ENCODE measurements at places on chromosomes 13 and 19.

- DNase-seq = no peak
These were observed 37.6 kb downstream of the ZNF493 start for GRCh38 chr19:21434516-21434915.

DNA sequence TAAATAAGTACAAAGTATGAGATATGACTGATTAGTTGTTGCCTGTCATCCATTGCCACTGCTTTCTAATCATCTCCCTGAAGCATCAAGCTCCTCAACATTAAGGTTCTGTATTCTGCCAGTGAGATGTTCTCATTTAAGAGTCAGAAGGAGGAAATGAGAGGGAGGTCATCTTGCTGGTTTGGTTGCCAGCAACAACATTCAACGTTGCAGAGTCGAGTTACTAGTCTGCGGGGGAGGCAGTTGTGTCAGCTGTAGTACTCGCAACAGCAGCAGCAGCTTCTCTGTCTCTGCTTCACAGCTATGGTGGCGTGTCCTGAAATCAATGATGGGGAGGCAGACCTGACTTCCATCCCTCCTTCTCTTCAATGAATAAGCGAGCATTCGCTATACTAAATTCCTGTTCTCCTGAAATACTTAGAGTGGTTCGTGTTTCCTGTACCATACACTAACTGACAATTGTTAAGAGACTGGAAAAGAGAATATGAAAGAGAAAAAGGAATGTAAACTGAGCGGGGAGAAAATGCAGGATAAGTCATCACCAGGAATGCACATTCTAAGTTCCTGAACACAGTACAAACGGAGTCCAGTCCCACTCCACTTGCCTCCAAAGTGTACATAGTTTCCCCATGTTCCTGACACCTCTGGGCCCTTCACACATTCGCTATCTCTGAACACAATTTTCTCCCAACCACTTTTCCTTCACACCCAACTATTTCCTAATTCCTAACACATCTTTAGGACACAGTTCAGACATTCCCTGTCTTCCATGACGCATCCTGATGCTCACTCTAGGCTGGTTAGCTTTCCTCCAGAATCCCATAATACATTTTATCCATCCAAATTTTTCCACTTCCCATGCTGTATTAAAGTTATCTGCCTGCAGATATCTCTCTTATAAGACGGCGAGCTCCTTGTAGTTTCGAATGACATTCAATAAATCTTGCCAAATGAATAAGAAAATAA is 263.0 kb downstream of the KLF12 start:
- DNase-seq = no peak

- peak; percentile 34 for DNase-seq
These were observed 492 bp downstream of the TMEM147 start for GRCh38 chr19:35545855-35546381.

DNA sequence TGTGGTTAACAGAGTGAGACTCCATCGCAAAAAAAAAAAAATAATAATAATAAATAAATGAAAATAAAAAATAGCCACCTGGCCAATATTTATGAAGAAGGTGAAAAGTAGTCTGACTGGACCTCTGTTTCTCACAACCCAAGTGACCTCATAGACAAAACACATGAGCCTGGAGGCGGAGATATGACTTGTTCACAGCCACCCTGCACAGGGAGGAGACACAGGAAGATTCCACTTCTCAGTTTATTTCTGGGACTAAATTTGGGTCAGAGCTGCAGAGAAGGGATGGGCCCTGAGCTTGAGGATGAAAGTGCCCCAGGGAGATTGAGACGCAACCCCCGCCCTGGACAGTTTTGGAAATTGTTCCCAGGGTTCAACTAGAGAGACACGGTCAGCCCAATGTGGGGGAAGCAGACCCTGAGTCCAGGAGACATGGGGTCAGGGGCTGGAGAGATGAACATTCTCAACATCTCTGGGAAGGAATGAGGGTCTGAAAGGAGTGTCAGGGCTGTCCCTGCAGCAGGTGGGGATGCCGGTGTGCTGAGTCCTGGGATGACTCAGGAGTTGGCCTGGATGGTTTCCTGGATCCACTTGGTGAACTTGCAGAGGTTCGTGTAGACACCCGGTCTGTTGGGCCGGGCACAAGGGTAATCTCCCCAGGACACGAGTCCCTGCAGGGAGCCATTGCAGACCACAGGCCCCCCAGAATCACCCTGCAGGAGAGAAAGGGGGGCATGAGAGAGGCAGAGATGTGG is 9.6 kb downstream of the KLK5 start:
- DNase-seq = no peak

GRCh38 chr13:99911069-99911964 is 60.2 kb downstream of the ZIC5 start:
- DNase-seq = no peak

DNA sequence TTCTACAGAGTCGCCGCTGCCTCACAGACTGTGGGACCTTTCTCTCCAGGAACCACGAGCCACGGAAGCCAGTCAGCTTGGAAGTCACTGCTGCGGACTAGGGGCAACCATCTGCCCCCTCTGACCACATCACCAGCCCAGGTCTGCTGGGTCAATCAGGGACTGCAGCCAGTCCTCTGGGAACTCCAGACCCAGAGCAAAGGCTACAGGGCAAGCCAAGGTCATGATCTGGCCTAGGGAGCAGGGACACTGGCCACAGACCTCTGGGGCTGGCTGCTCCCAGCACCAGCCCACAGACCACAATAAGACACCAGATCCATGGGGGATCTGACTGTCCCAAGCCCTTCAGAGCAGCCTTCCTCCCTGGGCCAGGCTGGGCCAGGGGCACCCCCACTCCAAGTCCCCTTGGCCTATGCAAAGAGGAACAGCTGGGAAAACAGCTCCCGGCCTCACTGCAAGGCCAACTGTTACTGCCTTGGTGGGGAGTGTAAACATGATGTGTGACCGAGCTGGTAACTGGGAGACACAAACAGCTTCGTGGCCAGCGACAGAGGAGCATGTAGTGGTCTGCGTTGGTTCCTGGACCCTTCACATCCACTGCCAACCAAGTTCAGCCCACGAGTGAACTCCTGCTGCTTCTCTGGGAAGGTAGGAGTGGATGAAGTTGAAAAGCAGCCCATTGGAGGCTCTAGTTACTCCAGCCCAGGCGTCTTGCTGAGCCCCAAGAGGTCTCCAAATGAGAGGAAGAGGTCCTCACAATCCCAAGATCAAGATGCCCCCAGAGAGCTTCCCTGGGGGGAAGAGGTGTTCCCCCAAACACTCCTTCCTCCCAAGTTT is 1.5 kb downstream of the AKT2 start:
- DNase-seq = no peak

GRCh38 chr13:23021906-23022305 is 158.9 kb upstream of the SGCG start:
- DNase-seq = no peak

- no peak for DNase-seq
These were observed 72.2 kb downstream of the UFM1 start for GRCh38 chr13:38421590-38422560.

DNA sequence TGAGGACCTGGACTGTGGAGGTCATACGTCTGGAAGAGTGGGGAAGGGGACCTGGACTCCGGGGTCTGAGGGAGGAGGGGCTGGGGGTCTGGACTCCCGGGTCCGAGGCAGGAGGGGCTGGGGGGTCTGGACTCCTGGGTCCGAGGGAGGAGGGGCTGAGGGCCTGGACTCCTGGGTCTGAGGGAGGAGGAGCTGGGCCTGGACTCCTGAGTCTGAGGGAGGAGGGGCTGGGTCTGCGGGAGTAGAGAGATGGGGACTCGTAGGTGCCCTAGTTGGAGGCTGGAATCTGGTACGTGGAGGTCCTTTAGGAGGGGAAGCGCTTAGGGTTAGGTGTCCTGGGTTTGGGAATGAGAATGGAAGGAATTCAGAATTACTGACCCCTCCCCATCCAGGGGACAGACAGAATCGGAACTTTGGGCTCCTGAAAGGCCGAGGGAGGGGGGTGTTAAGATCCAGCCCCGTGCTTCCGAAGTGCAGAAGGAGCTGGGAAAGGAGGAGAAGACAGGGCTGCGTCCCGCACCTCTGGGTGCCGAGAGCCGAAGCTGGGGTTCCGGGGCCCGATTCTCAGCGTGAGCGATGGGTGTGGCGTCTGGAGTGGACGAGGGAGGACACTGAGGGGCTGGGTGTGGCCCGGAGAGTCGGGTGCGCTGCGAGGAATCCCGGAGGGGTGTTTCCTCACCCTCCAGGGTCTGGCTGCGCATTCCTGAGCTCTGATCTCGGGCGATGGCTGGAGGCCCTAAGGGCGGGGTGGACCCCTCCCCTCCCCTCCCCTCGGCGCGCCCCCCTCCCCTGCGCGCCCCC is 608 bp downstream of the MYADM start:
- DNase-seq = no peak

- no peak for DNase-seq
These were observed 771.3 kb upstream of the ARGLU1 start for GRCh38 chr13:107339209-107339608.

DNA sequence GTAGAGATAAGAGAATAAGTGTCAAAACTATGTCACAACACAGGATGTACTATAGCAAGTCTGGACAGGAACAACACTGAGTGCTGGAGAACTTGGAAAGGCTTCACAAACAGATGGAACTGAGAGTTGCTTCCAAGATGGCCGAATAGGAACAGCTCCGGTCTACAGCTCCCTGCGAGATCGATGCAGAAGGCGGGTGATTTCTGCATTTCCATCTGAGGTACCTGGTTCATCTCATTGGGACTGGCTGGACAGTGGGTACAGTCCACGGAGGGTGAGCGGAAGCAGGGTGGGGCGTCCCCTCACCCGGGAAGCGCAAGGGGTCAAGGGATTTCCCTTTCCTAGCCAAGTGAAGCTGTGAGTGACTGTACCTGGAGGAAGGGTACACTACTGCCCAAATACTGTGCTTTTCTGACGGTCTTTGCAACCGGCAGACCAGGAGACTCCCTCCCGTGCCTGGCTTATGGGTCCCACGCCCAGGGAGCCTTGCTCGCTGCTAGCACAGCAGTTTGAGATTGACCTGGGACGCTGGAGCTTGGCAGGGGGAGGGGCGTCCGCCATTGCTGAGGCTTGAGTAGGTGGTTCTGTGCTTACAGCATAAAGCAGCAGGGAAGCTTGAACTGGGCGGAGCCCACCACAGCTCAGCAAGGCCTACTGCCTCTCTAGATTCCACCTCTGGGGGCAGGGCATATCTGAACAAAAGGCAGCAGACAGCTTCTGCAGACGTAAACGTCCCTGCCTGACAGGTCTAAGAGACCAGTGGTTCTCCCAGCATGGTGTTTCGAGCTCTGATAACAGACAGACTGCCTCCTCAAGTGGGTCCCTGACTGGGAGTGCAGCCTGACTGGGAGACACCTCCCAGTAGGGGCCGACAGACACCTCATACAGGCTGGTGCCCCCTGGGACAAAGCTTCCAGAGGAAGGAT is 46.0 kb downstream of the USP12 start:
- DNase-seq = no peak

- no peak for DNase-seq
These were observed 4.1 kb downstream of the ACP4 start for GRCh38 chr19:50794074-50794875.

GRCh38 chr19:51396175-51396574 is 5.8 kb upstream of the C19orf84 start:
- DNase-seq = no peak

- DNase-seq = no peak
These were observed 43.5 kb downstream of the CCL25 start for GRCh38 chr19:8096071-8096470.

DNA sequence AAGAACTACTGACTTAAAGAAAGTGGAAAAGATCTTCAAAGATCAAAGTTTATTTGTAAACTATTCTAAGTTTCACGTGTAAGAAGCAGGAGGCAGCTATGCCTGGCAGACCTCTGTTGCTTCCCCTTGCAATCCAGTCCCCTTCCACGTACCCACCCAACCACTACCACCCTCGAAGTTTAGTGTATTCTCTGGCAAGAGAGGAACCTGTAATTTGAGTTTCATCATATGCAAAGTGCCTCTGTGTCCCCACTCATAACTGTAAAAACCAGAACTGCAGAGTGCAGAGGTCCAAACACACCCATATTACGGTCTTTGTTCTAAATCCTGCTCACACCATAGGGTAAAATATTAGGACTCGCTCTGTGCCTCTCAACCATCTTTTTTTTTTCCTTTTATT is 75.8 kb upstream of the FRY start:
- DNase-seq = no peak

DNA sequence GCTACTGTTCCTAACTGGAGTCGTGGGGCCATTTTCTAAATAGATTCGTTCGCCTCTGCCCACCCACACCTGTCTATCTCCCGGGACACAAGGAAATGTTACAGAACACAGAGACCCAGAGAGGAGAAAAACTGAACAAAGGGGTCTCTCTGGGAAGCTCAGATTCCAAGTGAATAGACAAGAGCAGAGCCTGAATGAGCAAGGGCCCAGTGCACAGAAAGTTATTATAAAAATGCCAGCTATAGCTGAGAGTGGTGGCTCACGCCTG is 27.2 kb upstream of the FEM1A start:
- no peak for DNase-seq

GRCh38 chr13:111551204-111551820 is 230.9 kb downstream of the TEX29 start:
- no peak for DNase-seq

DNA sequence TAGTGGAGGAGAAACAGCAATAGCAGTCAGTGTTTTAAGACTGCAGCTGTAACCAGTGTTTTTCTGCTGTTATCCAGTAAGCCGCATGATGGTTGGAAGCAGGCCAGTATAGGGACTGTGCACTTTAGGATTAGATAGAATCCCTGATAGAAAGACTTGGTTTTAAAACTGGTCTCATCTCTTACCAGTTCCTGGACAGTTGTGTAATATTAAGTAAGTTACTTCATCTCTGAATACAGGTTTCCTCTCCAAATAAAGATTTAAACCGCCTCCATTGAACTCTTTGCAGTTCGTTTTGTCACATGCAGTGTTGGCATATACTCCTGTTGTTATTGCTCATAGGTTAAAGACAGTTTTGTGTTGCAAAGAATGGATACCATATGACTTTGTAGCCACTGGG is 25.6 kb downstream of the URI1 start:
- no peak for DNase-seq

DNA sequence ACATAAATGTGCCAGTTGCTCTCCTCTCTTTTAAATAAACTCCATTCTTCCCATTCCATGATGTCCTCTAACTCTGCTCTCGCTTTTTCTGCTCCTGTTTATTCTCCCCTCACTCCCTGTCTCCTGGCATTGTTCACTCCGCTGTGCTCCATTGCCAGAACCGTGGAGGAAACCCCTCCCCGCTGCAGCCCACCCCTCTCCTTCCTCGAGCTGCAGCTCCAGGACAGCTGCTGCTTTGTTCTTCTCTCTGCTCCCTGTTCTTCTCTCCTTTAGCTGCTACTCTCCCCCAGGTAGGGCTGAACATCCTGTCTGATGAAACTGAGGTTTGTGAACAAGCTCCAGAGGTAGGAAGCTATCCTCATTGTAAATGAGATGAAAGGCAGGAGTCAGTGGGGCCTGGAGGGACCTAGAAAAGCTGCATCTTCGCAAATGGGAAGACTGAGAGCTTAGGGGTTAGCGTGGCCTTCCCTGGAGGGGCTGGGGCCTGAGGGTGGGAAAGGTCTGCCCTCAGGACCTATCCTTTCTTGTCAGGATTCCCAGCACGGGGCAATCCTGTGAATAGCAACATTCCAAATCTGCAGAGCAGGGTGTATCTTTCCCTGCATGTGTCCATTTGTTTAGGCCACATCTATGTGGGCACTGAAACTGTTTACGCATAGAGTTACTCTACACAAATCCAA is 243.7 kb downstream of the DNAJC15 start:
- DNase-seq = no peak
